Activated CD4-positive, alpha-beta T cell treated with anti-CD3 and anti-CD28 coated beads, Interleukin-2, amount 10 ng/mL, durations not matched to agents 24 days and 14 days (primary cell): ENCODE measurements at places on chromosomes 11 and 22. TPM values are rescaled to one million over a fixed set of nuclear protein-coding genes. Genes with fewer than 3 reads are reported as not detected.

The KCTD21 gene
- total RNA-seq, result 11.7 and 12.0 TPM in 2 replicates

The C1QTNF4 gene
- 0.19 TPM in 2 replicates for total RNA-seq

The SMC1B gene
- 0.56 and 0.59 TPM in 2 replicates for total RNA-seq

The GPR137 gene
- total RNA-seq, result 45.6 and 47.6 TPM in 2 replicates

The GPR83 gene
- total RNA-seq, result 0.05 TPM in 1 of 2 replicates, not detected in the other

The ZNF70 gene
- 2.5 and 2.6 TPM in 2 replicates for total RNA-seq

The PRSS23 gene
- total RNA-seq, result 37.8 and 43.9 TPM in 2 replicates

The NLRP10 gene
- total RNA-seq, result not detected in 2 replicates

The MMP8 gene
- total RNA-seq, result not detected in 2 replicates
